ENCODE measurements at places on chromosomes 3 and 15.

GRCh38 chr15:48680841-48681240 is 35.3 kb upstream of the FBN1 start:
- no peak for DNase-seq

DNA sequence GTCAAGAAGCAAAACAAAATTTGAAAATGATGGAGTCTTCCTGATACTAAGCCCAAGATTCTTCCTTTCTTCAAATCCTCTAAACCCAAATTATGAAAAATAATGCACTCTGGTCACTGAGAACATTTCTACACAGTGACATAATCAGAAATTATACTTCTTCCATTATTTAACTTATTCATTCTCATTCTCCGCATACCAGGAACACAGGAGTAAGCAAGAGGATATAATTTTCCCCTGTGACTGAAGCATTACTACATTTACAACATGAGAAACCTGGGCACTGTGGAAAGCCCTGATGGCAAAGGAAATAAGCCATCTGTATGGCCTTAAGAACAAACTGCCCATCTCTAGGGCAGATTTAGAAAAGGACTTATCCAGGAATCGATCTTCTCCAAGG is 47.0 kb downstream of the EXD1 start:
- DNase-seq = no peak

DNA sequence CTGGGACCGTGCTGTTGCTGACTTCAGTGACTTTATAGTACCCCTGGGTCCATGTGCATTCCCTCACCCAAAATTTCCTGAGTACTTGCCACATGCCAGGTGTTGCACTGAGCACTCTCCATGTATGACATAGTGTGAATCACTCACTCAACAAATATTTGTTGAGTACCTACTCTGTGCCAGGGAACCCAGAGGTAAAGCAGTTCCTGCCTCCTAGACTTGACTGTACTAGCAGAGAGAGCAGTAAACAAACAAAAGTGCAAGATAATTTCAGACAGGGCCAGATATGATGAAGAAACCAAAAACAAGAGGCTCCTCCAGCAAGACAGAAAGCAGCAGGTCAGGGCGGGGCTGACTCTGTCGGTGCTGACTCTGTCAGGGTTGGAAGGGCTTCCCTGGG is 12.2 kb downstream of the TGM4 start:
- DNase-seq = no peak

DNA sequence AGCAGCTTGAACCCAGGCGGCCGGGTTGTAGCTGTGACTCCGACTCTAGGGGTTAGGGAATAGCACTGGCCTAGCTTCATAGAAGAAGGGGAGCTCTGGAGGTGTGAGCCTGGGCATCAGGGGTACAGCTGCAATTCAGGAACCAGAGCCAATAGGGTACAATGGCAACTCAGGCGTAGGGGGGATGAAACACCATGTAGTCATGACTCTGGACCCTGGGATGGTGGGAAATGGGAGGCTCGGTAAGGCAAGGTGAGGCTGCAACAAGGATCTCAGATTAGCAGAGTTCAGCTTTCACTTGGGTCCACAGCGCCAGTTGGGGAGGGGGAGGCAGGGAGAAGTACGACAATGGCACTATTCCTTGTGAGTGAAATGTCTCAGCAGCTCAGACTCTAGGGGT is 210.2 kb upstream of the LYSMD4 start:
- DNase-seq = no peak

- DNase-seq = no peak
Observed at GRCh38 chr3:49421890-49422378, 339 bp downstream of the AMT start.

- no peak for DNase-seq
Observed at GRCh38 chr15:53588773-53589172, 170.7 kb downstream of the WDR72 start.

DNA sequence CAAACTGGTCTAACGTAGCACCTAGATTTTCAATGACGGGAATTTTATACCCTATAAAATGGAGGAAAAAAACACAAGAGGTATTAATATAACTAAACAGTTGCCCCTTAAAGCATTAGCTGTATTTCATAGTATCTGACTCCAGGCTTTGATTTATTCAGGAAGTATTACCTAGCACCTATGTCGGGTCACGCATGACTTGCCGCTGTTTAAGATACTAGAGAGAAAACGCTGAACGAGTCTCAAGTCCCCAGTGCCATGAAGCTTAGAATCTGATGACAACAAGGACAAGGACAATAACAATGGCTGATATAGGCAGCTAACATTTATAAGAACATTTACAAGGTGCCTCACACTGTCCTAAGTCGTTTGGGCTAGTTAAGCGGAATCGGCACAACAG is 1.9 kb downstream of the SNRPA1 start:
- DNase-seq = no peak

DNA sequence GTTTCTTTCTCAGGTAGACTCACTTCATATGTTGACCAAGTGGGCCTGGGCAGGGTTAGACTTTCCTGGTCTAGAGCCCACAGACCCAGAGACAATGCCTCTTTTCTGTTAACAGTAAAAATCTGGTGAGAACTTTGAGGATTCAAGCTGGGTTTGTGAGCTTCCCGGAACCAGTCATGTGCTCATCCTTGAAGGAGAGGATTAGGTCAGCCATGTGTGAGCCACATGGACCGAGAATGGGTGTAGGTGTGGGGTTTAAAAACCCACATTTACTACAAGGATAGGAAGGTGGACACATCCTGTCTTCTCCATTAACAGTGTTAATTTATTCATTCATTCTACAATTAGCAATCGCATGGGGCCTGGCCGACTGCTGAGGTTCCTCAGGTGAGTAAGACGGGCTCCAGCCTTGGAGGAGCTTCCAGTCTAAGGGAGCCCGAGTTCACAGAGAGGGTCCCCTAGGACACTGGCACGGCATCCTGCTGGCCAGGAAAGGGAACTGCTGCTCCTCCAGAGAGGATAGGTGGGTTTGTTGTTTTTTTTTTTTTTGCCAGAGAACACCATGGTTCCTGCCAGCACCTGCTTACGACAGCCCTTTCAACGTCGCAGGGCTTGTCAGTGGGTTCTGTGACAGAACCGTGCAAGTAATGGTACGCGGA is 69.0 kb downstream of the SQOR start:
- no peak for DNase-seq

- DNase-seq = no peak
Observed at GRCh38 chr3:127040216-127040615, 57.3 kb downstream of the PLXNA1 start.

- DNase-seq = no peak
Observed at GRCh38 chr15:80175436-80175835, 22.6 kb downstream of the FAH start.

- no peak for DNase-seq
Observed at GRCh38 chr3:180403156-180403555, 198.8 kb upstream of the TTC14 start.

DNA sequence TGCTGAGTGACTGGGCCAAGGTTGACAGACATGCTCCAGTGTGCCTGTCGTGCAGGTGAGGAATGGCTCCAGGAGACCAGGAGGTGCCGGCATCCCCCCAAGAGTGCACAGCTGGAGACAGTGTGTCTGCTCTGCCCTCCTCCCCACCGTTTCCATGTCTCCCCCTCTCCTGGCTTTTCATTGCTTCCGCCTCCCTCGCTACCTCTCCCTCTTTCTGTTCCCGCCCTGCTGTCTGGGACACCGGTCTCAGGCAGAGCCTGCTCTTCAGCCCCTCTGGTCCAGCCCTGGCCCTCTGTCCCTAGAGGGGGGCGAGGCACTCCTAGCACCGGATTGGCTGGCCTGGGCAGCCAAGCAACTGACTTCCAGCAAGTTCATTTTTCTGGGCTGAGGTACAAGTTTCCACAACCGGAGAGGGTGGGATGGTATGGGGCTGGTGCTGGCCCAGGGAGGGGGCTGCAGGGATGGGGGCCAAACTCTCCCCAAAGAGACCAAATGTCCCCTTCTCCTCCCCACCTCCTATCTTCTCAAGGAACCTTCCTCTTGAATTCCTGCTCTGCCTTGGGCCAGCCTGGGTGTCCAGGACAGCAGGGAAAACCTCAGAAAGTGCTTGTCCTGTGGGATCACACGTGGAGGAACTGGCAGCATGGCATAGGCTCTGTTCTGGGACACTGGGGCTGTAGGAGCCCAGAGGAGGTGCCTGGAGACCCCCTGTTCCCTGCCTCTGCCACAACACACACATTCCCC is 32.6 kb downstream of the PRKCD start:
- DNase-seq = no peak

- DNase-seq = no peak
Observed at GRCh38 chr15:85935182-85935581, 140.5 kb upstream of the KLHL25 start.

DNA sequence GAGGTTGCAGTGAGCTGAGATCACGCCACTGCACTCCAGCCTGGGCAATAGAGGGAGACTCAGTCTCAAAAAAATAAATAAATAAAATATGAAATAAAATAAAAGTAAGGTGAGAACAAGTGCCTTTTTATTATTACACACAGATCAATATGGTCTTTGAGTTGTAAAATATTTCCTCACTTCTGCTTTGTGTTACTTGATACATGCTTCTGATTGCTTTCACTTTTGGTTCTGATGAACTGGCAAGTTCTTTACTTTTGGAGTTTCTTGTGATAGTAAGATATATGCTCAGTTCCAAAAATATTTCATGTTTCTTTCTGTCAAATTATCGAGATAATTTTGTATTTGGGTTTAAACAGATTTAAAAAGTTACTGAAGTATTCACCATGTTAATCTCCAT is 16.6 kb upstream of the GYG1 start:
- DNase-seq = no peak

DNA sequence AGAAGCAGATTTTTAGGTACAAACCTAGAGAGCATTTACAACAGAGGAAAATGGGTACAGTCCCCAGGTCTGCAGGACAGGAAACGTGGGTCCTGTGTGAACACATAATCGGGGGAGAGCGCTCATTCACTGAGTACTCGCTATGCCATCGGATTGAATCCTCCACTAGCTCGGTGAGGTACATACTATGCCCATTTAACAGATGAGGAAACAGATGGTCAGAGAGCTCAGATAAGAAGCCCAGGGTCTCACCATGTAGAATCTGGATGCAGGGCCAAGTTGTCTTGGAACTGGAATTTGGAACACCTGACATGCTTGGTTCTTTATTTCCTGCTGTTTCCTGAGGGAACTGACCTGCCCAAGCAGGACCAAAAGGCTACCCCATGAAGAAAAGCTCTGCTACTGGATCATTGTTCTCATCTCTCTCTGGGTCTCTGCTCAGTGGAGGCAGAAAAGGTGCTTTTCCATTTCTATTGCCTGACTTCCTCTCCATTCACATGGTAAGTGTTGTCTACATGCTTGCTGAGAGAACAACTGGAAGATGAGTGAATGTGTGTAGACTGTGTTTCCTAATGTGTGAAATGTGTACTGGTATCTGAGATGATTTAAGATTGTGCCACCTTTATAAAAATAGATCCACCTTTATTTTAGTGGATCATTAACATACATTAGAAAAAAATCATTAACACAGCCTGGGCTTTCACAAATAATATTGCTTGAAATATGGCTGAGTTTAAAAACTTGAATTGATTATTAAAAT is 89.1 kb downstream of the TGFBR2 start:
- no peak for DNase-seq

- DNase-seq = no peak
Observed at GRCh38 chr3:64082411-64082810, 59.1 kb upstream of the PSMD6 start.

GRCh38 chr3:3740061-3740460 is 59.2 kb upstream of the LRRN1 start:
- DNase-seq = no peak

DNA sequence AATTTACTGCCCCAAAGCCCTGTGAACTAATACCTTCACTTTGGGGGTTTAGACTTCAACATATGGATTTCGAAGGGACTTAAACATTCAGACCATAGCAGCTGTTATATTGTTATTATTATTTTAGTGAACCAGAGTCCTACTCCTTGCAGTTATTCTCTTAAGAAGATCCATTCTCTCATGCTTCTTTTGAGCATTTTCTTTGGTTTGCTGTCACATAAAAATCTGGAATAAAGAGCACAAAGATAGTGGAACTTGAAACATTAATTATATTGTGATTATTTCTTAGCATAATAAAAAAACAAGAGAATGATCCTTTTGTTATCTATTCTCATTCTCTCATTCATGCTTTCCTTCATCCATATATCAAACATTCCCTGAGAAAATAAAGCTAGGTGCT is 166.4 kb upstream of the GBE1 start:
- DNase-seq = no peak

DNA sequence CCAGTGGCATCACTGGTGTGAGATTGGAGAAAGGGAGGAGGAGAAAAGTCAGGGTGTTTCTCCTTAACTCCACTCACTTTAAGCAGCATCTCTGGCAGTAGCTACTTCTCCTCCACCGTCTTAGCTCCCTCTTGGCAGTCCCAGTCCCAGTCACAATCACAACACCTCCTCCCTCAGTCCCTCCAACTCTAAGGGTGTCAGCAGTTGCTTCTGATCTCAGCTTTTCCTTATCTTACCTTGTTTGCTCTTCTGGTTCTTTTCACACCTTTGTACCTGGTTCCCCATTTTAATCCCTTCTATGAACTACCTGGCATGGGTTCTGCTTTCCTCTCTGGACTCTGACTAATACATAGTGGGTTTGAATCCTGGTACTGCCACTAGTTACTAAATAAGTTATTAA is 188.3 kb upstream of the CTDSPL start:
- no peak for DNase-seq

DNA sequence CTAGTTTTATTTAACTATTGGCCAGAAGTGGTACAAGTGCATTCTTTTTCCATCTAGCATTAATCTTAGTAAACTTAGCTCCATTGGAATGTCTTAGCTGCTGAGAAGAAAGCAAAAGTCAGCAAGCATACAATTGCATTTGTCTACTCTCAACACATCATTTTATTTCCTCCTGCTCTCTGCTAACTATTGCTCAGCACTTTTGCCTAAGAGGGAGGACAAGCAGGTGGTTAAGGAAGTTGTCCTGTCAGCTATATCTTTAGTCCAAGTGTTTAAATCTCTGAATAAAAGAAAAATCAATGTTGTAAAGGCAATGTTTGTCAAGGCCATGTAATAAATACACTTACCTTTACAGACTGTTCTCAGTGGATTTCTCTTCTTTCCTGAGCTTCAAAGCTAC is 51.0 kb downstream of the FHIT start:
- no peak for DNase-seq

GRCh38 chr15:78418686-78419085 is 19.3 kb upstream of the IREB2 start:
- DNase-seq = no peak

DNA sequence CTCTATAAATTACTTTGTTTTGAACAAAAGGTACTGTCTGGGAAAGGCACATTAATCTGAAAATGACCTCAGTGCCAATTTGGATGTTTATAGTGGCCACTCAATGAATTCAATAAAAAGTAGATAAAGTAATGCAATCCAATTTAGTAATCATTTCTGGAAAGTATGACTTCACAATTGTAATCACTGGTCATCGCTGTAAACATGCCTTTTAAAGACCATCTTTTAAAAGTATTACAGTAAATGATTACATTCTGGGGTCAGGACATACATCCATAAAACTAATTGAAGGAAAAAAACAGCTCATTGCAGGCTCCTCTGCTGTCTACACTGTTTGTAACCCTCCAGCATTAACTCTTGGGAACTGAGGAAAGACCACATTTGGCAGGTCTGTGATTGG is 43.2 kb downstream of the HRH1 start:
- DNase-seq = no peak

- peak; percentile 65 for DNase-seq
Observed at GRCh38 chr3:56915966-56916586, 114.3 kb upstream of the ARHGEF3 start.
